NCI-H1417 treated with DMSO at 0.1 percent for 48 hours (cell line): ENCODE measurements at places on chromosomes 2 and 18.

DNA sequence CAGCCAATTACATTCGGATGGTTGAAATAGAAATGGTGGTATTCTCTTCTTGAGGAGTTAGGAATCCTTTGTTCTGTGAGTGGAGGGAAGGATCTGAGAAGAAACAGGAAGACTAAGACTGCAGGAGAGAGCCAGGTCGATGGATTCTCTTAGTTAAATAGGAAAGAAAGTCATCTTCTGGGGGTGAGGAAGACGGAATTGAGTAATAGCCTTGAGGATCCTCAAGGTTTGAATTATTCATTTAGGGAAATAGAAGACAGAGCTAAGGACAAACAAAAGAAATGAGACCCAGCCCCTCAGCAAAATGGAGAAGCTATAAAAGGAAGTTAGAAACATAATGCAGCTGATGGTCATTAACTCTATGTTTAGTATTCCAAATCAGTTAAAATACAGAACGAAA lies 1.8 kb downstream of the LAPTM4A start:
- DNase-seq, result no peak

GRCh38 chr18:78725426-78725825 lies 254.2 kb upstream of the SALL3 start:
- no peak for DNase-seq

GRCh38 chr2:62743506-62743905 lies 38.0 kb downstream of the EHBP1 start:
- DNase-seq, result no peak

- no peak for DNase-seq
Observed at GRCh38 chr2:113102133-113102532, 25.3 kb upstream of the IL1RN start.

DNA sequence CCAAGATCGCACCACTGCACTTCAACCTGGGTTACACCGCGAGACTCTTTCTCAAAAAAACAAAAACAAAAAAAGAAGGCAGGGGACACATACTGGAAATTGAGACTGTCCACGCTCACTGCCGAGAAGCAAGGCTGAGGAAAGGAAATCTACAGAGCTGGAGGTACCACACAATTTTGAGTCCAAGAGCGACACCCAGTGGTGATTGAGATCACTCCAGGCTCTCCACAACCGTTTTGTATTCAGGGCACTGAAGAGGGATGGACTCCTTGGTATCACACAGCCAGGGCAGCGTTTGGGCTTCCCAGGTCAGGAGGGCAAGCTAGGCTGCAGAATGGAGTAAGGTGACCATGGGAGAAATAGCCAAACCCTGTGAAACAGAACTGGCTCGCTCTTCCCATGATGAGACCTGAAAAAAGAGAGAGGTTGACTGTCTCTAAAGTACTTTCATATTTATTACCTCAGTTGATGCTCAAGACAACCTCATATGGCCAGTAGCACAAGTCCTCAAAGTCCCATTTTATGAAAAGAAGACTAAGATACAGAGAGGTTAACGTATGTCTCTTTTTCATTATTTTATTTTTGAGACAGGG lies 74.5 kb upstream of the YPEL5 start:
- peak; percentile 52 for DNase-seq

DNA sequence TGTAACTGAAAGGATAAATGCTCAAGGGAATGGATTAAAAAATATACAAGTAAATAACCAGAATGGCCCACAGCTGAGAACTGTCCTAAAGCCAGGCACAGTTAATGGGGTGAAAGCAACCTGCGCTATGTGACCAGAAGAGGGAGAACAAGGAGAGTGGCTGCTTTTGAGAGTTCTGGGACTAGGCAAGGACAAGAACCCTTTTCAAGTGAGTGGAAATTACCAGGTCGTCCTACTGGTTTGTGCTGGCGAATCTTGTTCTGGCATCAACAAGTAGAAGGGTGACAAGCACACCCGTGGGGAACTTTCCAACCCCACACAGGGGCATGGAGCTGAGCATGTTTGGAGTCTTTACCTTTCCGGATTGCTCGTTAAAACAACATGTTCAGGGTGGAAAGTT lies 82.8 kb downstream of the TMEM17 start:
- no peak for DNase-seq

DNA sequence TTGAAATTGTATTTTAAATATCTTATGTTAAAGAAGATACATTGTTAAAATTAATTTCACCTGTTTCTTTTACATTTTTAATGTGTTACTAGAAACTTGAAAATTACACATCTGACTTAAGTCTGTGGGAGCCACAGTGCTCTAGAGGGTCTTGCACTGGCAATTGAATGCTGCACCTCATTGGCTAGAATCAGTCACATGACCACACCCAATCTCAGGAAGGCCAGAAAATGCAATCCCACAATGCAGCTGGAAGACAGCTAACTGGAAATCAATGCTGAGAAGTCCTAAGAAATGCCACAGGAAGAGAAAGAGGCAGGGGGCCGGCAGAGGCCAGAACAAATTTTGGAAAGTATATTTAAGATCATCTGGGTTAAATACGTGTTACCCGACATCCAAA lies 189.2 kb upstream of the POU3F3 start:
- no peak for DNase-seq

DNA sequence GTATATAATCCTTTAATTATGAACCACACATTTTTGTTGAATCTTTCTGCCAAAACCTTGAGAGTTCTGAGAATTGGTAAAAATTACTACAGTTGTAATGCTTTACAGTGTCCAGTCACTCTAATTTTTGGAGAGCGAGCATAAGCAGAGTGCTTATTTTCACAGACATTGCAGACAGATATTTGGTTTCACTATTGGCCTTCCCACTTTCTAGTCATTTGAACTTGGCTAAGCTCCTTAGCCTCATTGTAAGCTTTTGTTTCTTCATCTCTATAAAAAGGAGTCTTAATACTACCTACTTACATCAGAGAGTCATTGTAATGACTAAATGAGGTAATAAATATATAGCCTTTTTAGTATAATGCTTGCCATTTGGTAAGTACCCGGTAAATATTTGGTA lies 80.4 kb downstream of the LCLAT1 start:
- DNase-seq, result no peak

DNA sequence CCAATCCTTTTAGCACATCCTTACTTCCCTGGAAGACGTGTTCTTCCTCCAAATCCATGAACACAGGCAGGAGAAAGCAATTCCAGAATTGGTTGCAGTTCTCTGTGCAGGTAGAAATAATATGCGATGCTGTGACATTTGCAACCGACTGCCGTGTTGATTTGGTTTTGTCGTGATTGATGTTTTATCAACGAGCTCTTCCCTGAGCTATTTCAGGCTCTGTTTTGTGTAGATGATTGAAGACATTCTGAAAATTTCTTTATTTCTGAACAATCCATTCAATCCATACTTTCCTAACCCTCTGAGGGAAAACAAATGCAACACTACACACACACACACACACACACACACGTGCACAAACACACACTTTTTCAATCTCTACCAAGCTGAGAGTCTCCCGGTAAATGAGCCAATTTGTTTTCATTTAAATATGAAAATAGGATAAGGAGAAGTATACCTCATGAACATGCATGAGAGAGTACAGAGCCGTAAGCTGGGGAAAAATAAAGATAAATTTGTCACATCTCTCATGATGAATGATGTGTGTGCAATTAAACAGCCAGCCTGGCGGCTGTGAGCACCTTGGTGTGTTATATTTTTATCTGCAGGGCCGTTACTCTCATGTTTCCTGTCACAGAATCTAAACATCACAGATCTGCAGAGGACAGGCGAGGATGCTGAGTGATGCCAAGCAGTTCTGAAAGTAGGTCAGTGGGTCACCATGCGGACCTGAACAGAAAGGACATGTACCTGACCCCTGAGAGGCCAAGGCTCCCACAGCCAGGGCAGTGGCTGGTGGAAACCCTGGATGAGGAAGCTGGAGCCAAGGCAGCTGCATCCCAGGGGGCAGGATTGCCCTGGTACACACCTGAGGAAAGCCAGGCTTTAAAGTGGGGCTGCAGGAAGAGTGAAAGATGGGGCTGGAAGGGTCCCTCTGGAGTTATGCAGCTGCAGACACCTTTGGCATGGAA lies 64.8 kb downstream of the PDCL3 start:
- DNase-seq, result no peak

GRCh38 chr18:48922801-48923730 lies 27.7 kb downstream of the SMAD7 start:
- no peak for DNase-seq

DNA sequence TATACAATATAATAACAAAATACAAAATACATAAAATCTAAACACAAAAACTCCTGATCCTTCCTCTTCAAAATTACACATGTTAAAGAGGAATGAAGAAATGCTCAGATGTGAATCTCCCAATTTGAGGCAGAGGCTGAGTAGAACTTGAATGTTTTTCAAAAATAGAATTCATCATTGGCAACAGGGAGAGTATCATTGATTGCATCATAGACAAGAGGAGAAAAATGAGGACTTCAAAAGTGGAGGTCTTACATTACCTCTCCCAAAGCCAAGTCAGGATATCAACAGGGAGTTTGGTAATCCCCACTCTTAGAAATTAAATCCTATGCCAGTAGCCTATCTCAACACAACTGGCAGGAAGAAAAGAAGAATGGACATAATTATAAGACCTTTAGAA lies 2023.9 kb upstream of the CELF4 start:
- no peak for DNase-seq

- no peak for DNase-seq
Observed at GRCh38 chr2:107358362-107358761, 468.3 kb upstream of the RGPD4 start.

DNA sequence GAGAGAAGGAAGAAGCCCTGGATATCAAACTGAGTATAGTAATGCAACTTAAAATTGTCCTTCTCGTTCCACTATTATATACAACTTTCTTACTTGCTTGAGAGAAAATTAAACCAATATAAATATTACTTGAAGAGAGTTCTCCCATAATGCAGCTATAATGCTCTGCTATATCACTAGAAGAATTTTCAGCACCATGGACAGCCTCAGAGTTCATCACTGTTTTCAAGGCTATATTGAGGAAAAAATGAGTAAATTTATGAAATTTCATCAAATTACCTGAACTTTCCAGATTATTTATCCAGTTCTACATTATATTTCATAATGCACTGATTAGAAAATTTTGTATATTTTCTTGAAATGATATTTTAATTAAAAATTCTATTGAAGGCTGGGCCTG lies 1053.5 kb upstream of the FAM98A start:
- no peak for DNase-seq

GRCh38 chr18:38980420-38980819 lies 1414.8 kb upstream of the CELF4 start:
- DNase-seq, result no peak

DNA sequence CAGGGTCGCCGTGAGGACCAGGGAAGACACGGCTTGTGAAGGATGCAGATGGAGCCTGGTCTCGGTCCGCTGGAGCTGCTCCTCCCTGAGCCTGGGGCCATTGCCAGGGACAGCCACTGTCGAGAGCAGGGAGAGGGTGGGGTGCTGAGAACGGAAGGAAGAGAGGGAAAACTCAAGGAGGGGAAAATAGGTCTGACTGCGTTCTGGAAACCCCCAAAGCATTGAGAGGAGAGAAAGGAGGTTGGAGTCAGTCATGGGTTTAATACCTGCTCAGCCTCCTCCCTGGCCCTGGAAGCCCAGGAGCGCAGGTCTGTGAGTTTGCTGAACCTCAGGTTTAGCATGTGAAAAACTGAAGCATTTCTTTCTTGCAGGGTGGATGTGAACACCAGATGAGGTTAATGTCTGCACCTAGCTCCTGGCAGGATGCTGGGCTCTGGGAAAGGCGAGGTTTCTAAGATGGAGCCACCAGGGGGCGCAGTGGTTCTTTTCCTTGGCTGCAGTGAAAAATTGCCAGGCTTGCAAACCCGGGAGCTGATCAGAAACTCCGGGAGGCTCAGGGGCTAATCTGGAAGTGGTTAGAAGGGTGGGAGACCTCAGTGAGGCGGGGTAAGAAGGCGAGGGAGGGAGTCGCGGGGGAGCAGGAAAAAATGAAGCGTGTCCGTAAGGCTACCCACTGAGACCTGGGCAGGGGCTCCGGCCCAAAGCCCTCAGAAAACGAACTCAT lies 33.6 kb upstream of the RNF149 start:
- DNase-seq, result no peak

GRCh38 chr2:20882466-20883170 lies 59.7 kb upstream of the LDAH start:
- no peak for DNase-seq

GRCh38 chr2:201996679-201997314 lies 36.9 kb upstream of the FZD7 start:
- no peak for DNase-seq

- no peak for DNase-seq
Observed at GRCh38 chr2:240292619-240293525, 142.6 kb upstream of the GPC1 start.

DNA sequence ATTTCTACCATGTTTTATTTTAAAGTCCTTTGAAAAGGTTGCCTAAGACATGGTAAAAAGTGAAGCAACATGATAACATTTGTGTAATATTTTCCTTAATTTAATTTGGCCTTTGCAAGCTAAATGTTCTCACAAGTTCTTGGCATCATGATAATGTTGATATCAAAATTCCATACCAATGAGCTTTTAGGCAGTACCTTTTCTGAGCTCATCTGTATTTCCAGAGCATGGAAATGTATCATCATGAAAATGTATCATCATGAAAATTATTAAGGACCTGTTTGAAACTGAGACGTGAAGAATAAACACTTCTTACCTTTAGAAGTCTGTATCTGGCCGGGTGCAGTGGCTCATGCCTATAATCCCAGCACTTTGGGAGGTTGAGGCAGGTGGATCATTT lies 73.8 kb downstream of the VWC2L start:
- DNase-seq, result no peak

GRCh38 chr2:57902578-57902977 lies 144.0 kb upstream of the VRK2 start:
- no peak for DNase-seq

DNA sequence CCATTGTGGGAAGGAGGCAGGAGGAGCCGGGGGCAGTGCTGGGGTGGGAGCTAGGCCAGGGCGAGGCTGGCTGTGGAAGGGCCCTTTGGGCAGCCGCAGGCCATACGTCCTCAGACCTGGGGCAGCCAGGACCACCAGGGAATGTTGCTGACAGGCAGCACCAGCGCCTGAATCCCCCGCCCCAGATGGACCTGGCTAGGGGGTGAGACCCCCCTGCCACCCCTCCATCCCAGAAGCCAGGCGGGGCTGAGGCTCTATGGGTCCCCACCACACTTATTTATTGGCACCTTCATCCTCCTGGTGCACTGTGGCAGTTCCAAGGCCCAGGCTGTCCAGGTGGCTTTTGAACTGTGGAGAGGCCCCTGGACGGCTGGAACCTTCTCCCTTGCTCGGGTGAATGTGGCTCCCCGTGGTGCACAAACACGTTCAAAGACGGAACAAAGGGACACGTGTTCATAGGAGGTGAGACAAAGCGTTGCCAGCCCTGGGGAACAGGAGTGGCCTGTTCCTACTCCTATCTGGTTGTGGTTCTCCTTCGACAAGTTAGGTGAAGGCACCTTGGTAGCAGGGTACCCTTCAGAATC lies 35.1 kb downstream of the RAMP1 start:
- DNase-seq, result no peak

GRCh38 chr2:205763708-205764211 lies 81.5 kb downstream of the NRP2 start:
- no peak for DNase-seq
